HCT116 (cell line): ENCODE measurements at places on chromosomes 2 and 18. TPM values are rescaled to one million over a fixed set of nuclear protein-coding genes. Genes with fewer than 3 reads are reported as not detected.

DNA sequence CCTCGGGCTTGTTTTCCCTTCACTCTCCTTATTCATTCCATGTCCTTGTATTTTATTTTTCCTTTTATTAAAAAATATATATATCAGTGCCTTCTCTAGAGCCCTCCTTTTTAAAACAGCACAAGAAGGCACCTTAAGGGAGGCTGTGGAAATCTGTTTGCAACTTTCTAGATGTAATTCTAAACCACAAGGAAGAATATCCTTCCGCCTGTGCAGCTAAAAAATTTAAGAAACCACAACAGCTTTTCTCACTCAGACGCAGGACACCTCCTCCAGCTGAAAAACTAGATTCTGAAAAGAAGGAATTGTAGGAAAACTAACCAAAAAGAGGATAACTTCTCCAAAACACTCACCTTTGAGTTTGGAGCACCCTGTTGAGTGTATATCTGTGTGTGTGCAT, 142.2 kb downstream of the BCL11A start:
- no peaks in the 10 kb centered on the region for H3K4me1 ChIP-seq
- H3K27me3 ChIP-seq, result peaks cover 39% of the 10 kb centered on the region
- no peak overlapping the region for H3K27ac ChIP-seq
- no peaks in the 10 kb centered on the region for H3K36me3 ChIP-seq
- H3K4me3 ChIP-seq, result no peak overlapping the region

Gene SPATS2L
- total RNA-seq, result 87.1 TPM

DNA sequence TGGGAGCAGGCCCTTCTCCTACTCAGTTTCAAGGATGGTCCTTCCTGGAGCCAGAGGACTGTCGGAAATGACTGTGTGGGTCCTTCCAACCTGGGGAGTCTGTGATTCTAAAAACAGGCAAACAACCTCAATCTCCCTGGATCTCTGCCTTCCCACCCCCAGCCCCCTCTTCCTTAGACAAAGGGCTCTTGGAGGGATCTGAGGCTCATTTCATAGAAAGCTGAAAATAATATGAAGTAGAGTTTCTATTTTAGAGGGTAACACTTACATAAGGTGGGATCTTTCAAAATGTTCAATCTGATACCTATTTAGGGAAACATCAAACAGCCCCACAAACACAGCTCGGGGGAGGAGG, 69.4 kb downstream of the RHOB start:
- peaks cover 13% of the 10 kb centered on the region for H3K4me1 ChIP-seq
- H3K27ac ChIP-seq, result no peak overlapping the region
- no peaks in the 10 kb centered on the region for H3K27me3 ChIP-seq
- no peaks in the 10 kb centered on the region for H3K36me3 ChIP-seq
- no peak for DNase-seq

Gene SLC23A3
- total RNA-seq, result 4.8 TPM

Gene ANKRD30BL
- not detected for total RNA-seq

DNA sequence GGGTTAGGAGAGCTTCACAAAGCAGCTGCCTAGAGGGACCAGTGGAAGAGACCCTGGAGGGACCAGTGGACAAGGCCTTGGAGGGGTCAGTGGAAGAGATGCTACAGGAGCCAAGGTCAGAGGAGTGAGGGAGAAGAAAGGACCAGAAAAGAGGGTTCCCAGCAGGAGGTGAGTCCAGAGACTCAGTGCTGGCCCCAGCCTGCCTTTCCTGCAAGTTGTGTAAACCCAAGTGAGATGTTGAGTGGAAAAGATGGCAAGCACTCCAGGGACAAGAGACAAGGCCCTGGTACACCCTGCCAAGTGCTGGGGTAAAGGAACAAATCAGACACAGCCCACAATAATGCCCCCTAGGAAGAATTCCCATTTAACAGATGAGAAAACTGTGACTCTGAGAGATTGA, 94.4 kb downstream of the TTC32 start:
- H3K4me1 ChIP-seq, result peaks cover 2% of the 10 kb centered on the region
- H3K27me3 ChIP-seq, result peaks cover 17% of the 10 kb centered on the region; the same call in 1 of the 2 replicates
- H3K36me3 ChIP-seq, result no peaks in the 10 kb centered on the region
- H3K4me3 ChIP-seq, result no peak overlapping the region

Gene SLC14A1
- not detected for total RNA-seq

DNA sequence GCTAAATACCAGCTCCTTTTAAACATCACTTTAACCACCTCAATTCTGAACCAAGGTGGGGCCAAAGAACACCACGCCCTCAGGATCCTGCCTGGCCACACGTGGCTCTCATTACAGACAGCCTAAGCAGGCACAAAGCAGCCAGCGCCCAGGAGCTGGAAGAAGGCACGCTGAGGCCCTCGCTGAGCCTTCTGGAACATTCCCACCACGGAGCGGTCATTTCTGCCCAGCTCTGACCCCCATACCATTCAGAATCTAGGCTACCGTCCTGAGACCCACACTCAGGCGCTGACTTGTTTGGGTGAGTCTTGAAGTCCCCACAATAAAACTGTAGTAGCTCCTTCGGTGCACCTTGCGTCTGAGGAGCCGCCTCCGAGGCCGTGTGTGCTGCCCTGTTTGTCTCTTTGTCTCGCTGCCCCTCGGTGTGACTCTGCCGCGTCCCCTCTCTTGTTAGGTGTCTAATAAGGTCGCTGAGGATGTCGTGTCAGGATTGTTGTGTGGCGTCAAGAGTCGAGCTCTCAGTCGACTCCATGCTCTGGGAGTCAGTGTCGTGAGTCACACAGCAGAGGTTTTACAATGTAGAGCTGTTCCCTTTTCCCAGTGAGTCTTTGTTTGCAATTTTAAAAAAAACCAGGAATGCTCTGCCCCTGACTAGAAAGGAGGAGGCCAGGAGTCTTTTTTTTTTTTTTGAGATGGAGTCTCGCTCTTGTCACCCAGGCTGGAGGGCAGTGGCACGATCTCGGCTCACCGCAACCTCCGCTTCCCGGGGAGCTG, 242.4 kb downstream of the KLHL29 start:
- H3K4me1 ChIP-seq, result no peaks in the 10 kb centered on the region
- no peak for DNase-seq
- no peak overlapping the region for H3K4me3 ChIP-seq
- H3K36me3 ChIP-seq, result no peaks in the 10 kb centered on the region
- H3K27ac ChIP-seq, result no peak overlapping the region

- no peaks in the 10 kb centered on the region for H3K4me1 ChIP-seq
- H3K36me3 ChIP-seq, result no peaks in the 10 kb centered on the region
- no peak overlapping the region for H3K27ac ChIP-seq
- no peak overlapping the region for H3K4me3 ChIP-seq
Observed at GRCh38 chr18:73668051-73668450, 479.6 kb downstream of the FBXO15 start.

- H3K27me3 ChIP-seq, result peaks cover 42% of the 10 kb centered on the region
- H3K4me1 ChIP-seq, result no peaks in the 10 kb centered on the region
- no peak overlapping the region for H3K27ac ChIP-seq
Observed at GRCh38 chr2:2871480-2872308, 505.9 kb downstream of the EIPR1 start.

Gene IL36RN
- total RNA-seq, result not detected

DNA sequence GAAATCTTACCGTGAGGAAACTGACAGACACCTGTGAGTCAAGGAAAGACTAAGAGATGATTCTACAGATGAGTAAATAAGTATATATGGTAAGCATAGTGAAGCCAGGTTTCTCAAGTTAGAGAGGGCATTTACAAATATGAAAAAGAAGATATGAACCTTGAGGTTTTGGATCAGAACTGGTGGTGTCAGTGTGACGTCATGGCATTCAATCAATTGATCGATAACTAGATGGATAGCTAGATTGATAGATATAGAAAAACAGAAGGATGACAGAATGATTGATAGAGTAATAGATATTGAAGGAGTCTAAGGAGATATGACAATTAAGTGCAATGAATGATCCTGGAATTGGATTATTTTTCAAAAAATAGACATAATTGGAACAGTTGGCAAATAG, 350.2 kb upstream of the MC4R start:
- H3K27me3 ChIP-seq, result no peaks in the 10 kb centered on the region
- H3K4me3 ChIP-seq, result no peak overlapping the region
- DNase-seq, result no peak
- H3K27ac ChIP-seq, result no peak overlapping the region
- no peaks in the 10 kb centered on the region for H3K4me1 ChIP-seq

Gene MC2R
- not detected for total RNA-seq

GRCh38 chr2:66794551-66794950, 359.6 kb downstream of the MEIS1 start:
- no peak overlapping the region for H3K4me3 ChIP-seq
- no peaks in the 10 kb centered on the region for H3K36me3 ChIP-seq
- DNase-seq, result no peak
- H3K4me1 ChIP-seq, result no peaks in the 10 kb centered on the region

Gene RNF152
- 0.47 TPM for total RNA-seq

GRCh38 chr2:228599781-228600180, 418.3 kb upstream of the SPHKAP start:
- H3K4me3 ChIP-seq, result no peak overlapping the region
- no peaks in the 10 kb centered on the region for H3K36me3 ChIP-seq
- no peaks in the 10 kb centered on the region for H3K4me1 ChIP-seq
- DNase-seq, result no peak
- H3K27me3 ChIP-seq, result no peaks in the 10 kb centered on the region

Gene UNC80
- not detected for total RNA-seq

Gene BOLL
- not detected for total RNA-seq

DNA sequence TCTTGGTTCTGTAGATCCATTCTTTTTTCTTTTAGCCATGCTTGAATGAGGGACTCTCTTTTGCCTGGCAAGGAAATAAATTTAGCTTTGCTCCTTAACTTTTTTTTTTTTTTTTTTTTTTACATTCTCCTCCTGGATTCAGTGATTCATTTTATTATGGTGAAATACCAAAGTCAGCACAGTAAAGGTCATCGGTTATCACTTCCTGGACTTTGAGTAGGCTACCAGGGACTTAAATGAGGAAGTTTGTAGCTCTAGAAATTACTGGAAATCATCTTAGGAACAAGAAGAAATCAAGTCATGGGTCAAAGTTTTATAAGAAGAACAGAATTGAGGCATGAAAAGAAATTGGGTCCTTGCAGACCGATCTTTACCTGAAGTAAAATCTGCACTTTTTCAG, 75.0 kb downstream of the SOCS6 start:
- H3K36me3 ChIP-seq, result no peaks in the 10 kb centered on the region
- H3K4me1 ChIP-seq, result peaks cover 97% of the 10 kb centered on the region
- no peaks in the 10 kb centered on the region for H3K27me3 ChIP-seq
- H3K27ac ChIP-seq, result peak overlapping the region; percentile 97
- H3K4me3 ChIP-seq, result no peak overlapping the region
- DNase-seq, result peak; percentile 72

Gene NT5DC4
- 0.22 TPM for total RNA-seq

GRCh38 chr18:70454704-70455322, 166.0 kb downstream of the SOCS6 start:
- H3K36me3 ChIP-seq, result no peaks in the 10 kb centered on the region
- H3K4me1 ChIP-seq, result no peaks in the 10 kb centered on the region
- DNase-seq, result peak; percentile 67
- no peaks in the 10 kb centered on the region for H3K27me3 ChIP-seq
- no peak overlapping the region for H3K4me3 ChIP-seq

Gene MOGAT1
- 0.22 TPM for total RNA-seq
